Activated B cell treated with CpG ODN at 0.5 μM for 24 hours (primary cell): ENCODE measurements at places on chromosomes 12 and 14.

DNA sequence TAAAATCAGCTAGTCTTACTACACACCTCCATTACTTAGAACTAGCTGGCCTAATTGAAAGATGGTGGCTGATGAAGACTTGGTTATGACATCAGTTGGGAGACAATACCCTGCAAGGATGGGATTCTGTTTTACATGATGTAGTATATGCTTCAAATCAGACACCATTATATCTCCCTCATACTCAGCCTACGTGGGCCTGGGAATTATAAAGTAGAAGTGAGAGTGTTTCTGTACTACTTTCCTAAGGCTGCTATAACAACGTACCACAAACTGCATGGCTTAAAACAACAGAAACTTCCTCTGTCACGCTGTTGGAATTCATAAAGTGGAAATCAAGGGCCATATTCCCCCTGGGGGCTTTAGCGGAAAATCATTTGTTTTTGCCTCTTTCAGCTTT lies 190.4 kb downstream of the PAH start:
- H3K4me3 ChIP-seq, result no peak overlapping the region
- no peak overlapping the region for H3K27ac ChIP-seq
- no peaks in the 10 kb centered on the region for H3K36me3 ChIP-seq
- peaks cover 4% of the 10 kb centered on the region for H3K27me3 ChIP-seq
- peaks cover 8% of the 10 kb centered on the region for H3K4me1 ChIP-seq

GRCh38 chr14:61328626-61329262 lies 7.4 kb downstream of the PRKCH start:
- DNase-seq, result no peak
- no peak overlapping the region for H3K27ac ChIP-seq
- H3K27me3 ChIP-seq, result no peaks in the 10 kb centered on the region
- H3K36me3 ChIP-seq, result no peaks in the 10 kb centered on the region

DNA sequence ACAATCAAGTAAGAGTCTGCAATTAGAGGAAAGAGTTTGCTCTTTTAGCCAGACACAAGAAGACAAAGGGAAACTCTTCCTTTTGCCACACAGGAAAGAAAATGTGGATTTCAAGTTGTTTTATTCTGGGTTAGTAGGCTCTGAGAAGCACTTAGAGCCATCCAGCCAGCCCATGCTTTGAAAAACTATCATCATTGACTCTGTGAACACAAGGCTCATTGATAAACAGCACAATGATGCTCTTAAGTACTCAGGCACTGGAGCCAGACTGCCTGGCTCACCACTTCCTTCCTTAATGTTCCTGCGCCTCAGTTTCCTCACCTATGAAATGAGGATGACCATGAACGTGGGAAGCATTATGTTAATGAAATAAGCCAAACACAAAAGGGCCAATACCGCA lies 150.2 kb upstream of the EEA1 start:
- DNase-seq, result no peak
- no peaks in the 10 kb centered on the region for H3K27me3 ChIP-seq

DNA sequence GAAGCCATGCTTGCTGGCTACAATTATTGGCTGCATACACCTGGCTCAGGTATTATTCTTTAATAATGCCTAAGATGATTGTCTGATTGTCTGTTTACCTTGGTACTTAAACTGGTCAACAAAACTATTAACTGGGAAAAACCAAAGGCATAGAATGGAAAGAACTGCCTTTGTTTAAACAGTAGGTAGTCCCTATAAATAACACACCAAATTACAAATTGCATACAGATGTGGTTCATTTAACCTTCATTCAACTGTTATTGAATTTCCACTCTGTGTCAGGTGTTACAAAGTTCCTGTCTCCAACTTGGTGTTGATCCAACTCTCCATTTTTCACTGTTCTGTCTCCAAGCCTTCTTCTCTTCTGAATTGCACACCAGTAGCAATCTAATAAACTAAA lies 79.8 kb upstream of the FSCB start:
- H3K4me3 ChIP-seq, result no peak overlapping the region
- H3K4me1 ChIP-seq, result no peaks in the 10 kb centered on the region
- no peaks in the 10 kb centered on the region for H3K27me3 ChIP-seq
- no peaks in the 10 kb centered on the region for H3K36me3 ChIP-seq

GRCh38 chr14:68569970-68570409 lies 222.9 kb downstream of the ZFP36L1 start:
- no peak overlapping the region for H3K4me3 ChIP-seq
- H3K4me1 ChIP-seq, result peaks cover 5% of the 10 kb centered on the region
- no peak for DNase-seq
- no peak overlapping the region for H3K27ac ChIP-seq

- no peak for DNase-seq
- H3K4me1 ChIP-seq, result no peaks in the 10 kb centered on the region
- no peak overlapping the region for H3K4me3 ChIP-seq
- H3K27me3 ChIP-seq, result no peaks in the 10 kb centered on the region
Observed at GRCh38 chr12:29552324-29552927, 54.9 kb upstream of the OVCH1 start.

- DNase-seq, result no peak
- no peak overlapping the region for H3K4me3 ChIP-seq
- no peak overlapping the region for H3K27ac ChIP-seq
- no peaks in the 10 kb centered on the region for H3K36me3 ChIP-seq
Observed at GRCh38 chr14:24425704-24426103, 3.8 kb downstream of the CBLN3 start.

- H3K27me3 ChIP-seq, result peaks cover 50% of the 10 kb centered on the region
- DNase-seq, result no peak
- H3K27ac ChIP-seq, result no peak overlapping the region
- no peak overlapping the region for H3K4me3 ChIP-seq
Observed at GRCh38 chr12:80681-81190, 14.2 kb downstream of the IQSEC3 start.

- no peak overlapping the region for H3K4me3 ChIP-seq
- no peaks in the 10 kb centered on the region for H3K36me3 ChIP-seq
- H3K27me3 ChIP-seq, result no peaks in the 10 kb centered on the region
- no peak for DNase-seq
- H3K4me1 ChIP-seq, result peaks cover 30% of the 10 kb centered on the region
Observed at GRCh38 chr12:32541754-32542374, 137.2 kb upstream of the DNM1L start.

DNA sequence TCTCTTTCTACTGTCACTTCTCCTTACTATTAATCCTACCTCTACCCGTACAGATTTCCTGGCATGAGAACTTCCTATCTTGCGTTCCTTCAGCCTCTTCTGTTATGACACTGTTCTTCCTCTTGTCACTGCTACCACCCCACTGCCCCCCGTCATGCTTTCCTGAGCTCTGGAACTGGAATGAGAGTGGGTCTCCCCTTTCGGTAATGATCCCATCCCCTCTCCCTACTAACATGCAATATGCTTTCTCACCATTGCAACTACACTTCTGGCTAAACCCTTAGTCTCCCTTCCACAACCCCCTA lies 4.9 kb upstream of the AP1G2 start:
- H3K27me3 ChIP-seq, result peaks cover 37% of the 10 kb centered on the region
- H3K4me3 ChIP-seq, result no peak overlapping the region
- no peak for DNase-seq
- H3K36me3 ChIP-seq, result peaks cover 2% of the 10 kb centered on the region
- H3K27ac ChIP-seq, result no peak overlapping the region

DNA sequence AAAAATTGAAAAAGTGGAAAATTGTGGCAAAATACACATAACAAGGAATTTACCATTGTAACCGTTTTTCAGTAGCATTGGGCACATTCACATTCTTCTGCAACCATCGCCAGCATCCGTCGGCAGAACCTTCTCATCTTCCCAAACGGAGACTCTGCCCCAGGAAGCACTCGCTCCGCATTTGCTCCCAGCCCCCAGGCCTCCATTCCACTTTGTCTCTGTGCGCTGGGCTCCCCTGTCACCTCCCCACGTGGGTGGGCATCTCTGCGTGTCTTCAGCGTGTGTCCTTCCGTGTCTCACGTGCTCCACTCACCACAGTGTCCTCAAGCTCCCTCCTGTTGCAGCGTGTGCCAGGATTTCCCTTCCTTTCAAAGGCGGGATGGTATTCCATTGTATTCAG lies 9.9 kb downstream of the GPR132 start:
- peaks cover 20% of the 10 kb centered on the region for H3K4me1 ChIP-seq
- no peak overlapping the region for H3K27ac ChIP-seq
- H3K36me3 ChIP-seq, result peaks cover 70% of the 10 kb centered on the region
- H3K27me3 ChIP-seq, result no peaks in the 10 kb centered on the region
- no peak for DNase-seq
- no peak overlapping the region for H3K4me3 ChIP-seq

DNA sequence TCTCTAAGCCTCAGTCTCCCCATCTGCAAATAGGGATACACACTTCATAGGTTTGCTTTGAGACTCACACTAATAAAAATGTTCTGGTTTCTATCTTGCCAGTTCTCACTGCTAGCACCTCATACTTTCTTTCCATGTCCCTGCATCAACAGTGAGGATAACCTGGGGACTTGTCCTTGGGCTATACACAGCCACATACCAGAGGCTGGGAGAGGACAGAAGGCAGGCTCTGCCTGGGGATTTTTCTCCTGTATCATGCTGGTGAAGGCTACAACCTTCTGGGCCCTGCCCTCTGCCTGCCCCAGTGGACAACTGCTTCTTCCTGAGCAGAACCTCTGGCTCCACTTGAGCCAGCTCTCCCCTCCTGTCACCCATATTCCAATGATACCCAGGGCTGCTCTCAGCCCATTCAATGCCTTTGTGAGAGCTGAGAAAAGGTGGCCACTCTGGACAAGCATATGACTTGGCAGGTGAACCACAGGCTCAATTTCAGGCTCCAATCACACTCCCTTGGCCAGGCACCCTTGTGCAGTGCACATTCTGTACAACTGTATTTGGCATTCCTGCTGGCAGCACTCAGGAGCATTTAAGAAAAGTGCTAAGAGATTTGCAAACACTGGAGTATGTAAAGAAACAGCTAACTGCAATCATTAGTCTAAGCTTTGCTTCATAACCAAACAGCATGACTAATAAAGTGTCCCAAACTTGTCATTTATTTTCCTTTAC lies 135.8 kb upstream of the VRK1 start:
- no peak for DNase-seq
- H3K27ac ChIP-seq, result no peak overlapping the region
- no peak overlapping the region for H3K4me3 ChIP-seq
- no peaks in the 10 kb centered on the region for H3K36me3 ChIP-seq
- H3K27me3 ChIP-seq, result peaks cover 17% of the 10 kb centered on the region

DNA sequence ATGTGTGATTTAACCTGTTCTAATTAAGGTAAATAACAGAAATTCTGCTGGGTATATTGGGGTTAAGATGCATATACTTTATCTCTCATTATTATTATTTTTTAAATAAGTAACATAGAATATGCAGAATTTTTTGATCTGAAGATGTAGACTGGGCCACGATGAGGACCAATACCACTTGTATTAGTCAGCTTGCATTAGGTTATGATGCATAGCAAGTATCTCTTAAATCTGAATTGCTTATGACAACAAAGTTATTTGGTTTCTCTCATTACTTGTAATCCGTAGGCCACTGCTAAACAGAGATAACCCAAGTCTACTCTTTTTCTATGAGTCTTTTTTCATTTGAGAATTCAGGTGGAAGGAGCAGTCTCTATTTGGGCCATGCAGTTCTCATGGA lies 145.5 kb upstream of the NOVA1 start:
- H3K4me3 ChIP-seq, result no peak overlapping the region
- no peak for DNase-seq
- H3K4me1 ChIP-seq, result no peaks in the 10 kb centered on the region

- no peak overlapping the region for H3K4me3 ChIP-seq
- no peaks in the 10 kb centered on the region for H3K4me1 ChIP-seq
- no peaks in the 10 kb centered on the region for H3K27me3 ChIP-seq
- no peak overlapping the region for H3K27ac ChIP-seq
- no peaks in the 10 kb centered on the region for H3K36me3 ChIP-seq
Observed at GRCh38 chr12:12156828-12157227, 86.1 kb downstream of the BCL2L14 start.

DNA sequence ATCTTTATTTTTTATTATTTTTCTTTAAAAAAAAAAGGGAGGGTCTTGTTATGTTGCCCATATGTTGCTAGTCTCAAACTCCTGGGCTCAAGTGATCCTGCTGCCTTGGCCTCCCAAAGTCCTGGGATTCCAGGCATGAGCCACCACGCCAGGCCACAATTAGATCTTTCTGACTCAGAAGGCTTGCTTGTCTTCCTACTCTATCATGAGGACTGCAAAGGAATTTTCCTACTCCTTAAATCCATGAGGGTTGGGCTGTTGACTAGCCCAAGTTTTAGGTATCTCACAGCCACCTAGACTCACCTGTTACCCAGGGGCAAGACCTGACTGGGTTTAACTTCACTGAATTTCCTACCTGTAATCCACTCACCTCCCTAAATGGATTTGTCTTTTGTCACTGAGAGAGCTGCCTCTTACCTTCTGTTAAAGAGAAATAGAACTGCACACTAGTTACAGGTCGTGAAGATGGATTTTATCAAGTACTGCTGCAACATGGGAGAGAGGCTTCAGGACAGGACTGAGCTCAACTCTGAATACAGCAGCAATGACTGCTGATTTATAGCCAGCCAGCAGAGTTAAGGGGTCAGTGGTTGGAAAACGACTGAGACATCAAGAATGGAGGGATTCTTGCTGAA lies 72.3 kb downstream of the B4GALNT3 start:
- H3K36me3 ChIP-seq, result no peaks in the 10 kb centered on the region
- H3K27ac ChIP-seq, result no peak overlapping the region
- H3K27me3 ChIP-seq, result peaks cover 11% of the 10 kb centered on the region
- no peaks in the 10 kb centered on the region for H3K4me1 ChIP-seq

DNA sequence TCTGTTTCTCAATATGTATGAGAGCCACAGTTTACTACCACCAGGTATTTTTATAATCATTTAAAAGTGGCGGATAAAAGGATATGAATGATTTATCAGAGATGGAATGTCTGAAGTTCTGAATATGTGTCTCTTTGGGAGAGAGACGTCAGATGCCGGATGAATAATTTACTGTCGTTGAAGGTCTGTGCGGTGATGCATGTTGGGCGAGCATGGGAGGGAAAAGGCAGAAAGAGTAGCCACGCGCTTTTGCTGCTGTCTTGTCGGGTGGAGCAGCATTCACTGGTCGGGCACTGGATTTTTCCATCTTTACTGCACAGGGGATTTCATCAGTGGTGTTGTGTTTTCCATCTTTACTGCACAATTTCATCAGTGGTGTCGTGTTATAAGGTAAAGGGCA lies 65.6 kb downstream of the SYNE2 start:
- no peaks in the 10 kb centered on the region for H3K27me3 ChIP-seq
- no peak overlapping the region for H3K4me3 ChIP-seq
- no peak overlapping the region for H3K27ac ChIP-seq
- H3K36me3 ChIP-seq, result no peaks in the 10 kb centered on the region

- no peaks in the 10 kb centered on the region for H3K4me1 ChIP-seq
- H3K27ac ChIP-seq, result no peak overlapping the region
- no peak for DNase-seq
- H3K27me3 ChIP-seq, result peaks cover 12% of the 10 kb centered on the region
- no peaks in the 10 kb centered on the region for H3K36me3 ChIP-seq
Observed at GRCh38 chr12:52566847-52567291, 6.8 kb downstream of the KRT74 start.

DNA sequence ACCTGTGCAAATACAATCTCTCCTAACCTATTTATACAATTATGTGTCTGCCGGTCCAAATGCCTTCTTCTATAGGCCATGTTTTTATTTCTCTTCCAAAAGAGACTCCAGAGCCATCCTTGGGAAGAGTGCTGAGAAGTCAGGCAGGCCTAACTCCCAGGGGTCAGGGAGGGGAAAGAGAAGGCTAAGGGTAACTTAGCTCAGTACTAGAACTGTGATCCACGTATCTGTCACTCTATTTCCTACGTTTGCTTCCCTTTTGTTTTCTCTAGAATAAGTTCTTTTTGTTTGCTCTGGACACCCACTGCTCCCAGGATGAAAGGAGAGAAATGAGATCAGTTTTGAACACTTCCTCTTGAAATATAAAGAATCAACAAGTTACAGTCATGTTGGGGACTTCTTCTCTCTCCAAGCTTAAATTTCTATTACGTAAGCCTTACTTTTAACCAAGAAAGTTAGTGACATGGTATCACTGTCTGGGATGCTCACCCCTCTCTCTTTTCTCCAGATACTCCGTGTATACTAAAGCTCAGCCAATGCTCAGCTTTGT lies 79.2 kb downstream of the DAD1 start:
- H3K4me1 ChIP-seq, result peaks cover 92% of the 10 kb centered on the region
- DNase-seq, result no peak
- H3K4me3 ChIP-seq, result peak overlapping the region; percentile 48
- peak overlapping the region; percentile 90 for H3K27ac ChIP-seq
- no peaks in the 10 kb centered on the region for H3K36me3 ChIP-seq
